ENCODE measurements at places on chromosomes 11 and 22.
A peak's percentile ranks its signal among the peaks of the same experiment; 100 is the strongest.

- no peak for DNase-seq
Measured at GRCh38 chr22:32075997-32076760, 33.1 kb downstream of the SLC5A1 start.

GRCh38 chr22:24878969-24879368 lies 67.5 kb downstream of the LHFPL7 start:
- no peak for DNase-seq

- DNase-seq: no peak
Measured at GRCh38 chr11:95655536-95655935, 134.0 kb downstream of the FAM76B start.

GRCh38 chr11:29801561-29801960 lies 215.3 kb downstream of the KCNA4 start:
- no peak for DNase-seq

GRCh38 chr11:2776351-2777061 lies 76.7 kb upstream of the KCNQ1OT1 start:
- no peak for DNase-seq

- DNase-seq: no peak
Measured at GRCh38 chr11:18235394-18236334, 938 bp downstream of the SAA4 start.

- DNase-seq: no peak
Measured at GRCh38 chr11:109772892-109773291, 320.3 kb upstream of the ZC3H12C start.

DNA sequence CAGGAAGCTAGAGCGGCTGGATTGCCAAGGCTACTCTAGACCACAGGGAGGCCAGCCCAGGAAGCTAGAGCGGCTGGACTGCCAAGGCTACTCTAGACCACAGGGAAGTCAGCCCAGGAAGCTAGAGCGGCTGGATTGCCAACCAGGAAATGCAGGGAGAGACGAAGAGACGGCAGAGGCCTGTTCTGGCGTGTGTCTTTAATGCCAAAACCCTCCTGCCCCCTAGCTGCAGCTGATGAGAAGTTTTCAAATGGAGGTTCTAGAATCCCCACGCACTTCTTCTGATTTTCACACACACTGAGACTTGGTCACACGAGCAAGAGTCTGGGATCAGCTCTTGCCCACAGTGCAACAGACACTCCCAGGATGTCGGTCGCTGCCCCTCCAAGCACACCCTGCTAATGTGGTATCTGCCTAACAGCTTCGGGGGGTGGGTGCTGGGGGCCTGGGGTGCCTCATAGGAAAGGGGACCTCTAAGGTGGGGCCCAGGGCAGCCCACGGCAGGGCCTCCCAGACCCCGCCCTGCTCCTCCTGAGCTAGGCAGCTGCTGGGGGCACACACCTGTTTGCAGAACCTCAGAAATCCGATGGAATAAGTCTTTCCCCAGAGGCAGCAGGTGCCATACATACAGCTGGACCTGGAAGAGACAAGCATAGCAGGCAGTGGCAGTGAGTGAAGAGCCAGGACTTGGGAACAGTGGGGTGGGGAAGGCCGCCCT lies 28.5 kb downstream of the MAFF start:
- no peak for DNase-seq

GRCh38 chr22:49215840-49216239 lies 611.8 kb downstream of the BRD1 start:
- DNase-seq: no peak

- peak; percentile 71 for DNase-seq
Measured at GRCh38 chr11:16406226-16406625, 49.9 kb upstream of the SOX6 start.

- DNase-seq: no peak
Measured at GRCh38 chr22:39368461-39368911, 18.7 kb downstream of the SYNGR1 start.

GRCh38 chr22:50070366-50070765 lies 12.3 kb upstream of the TTLL8 start:
- no peak for DNase-seq

DNA sequence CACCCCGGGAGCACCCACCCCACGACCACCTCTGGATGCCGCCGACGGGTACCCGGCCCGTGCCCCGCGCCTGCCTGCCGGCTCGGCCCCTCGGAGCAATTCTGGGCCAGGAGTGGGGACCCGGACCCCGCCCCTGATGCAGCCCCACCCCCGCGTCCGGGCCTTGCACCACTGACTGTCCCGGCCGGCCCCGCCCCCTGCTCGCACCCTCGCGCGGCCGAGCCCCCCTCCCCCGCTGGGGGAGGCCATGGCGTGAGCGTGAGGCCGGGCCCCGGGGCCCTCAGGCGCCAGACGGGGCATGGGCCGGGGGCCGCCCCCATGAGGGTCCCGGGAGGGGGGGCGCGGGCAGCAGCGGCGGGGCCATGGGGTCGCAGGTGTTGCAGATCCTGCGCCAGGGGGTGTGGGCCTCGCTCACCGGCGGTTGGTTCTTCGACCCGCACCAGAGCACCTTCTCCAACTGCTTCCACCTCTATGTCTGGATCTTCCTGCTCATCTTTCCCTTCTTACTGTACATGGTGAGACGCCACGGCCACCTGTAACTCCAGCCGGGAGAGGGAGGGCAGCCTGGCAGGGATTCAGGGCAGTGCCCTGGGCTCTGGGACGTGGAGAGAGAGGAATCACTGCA lies 486 bp downstream of the PCNX3 start:
- DNase-seq: no peak

- DNase-seq: no peak
Measured at GRCh38 chr11:13333456-13333957, 55.9 kb downstream of the BMAL1 start.

All from IMR-90 (cell line).